ENCODE measurements at places on chromosomes 7 and 10.

GRCh38 chr10:90079819-90080218 lies 378.4 kb downstream of the KIF20B start:
- DNase-seq, result no peak

DNA sequence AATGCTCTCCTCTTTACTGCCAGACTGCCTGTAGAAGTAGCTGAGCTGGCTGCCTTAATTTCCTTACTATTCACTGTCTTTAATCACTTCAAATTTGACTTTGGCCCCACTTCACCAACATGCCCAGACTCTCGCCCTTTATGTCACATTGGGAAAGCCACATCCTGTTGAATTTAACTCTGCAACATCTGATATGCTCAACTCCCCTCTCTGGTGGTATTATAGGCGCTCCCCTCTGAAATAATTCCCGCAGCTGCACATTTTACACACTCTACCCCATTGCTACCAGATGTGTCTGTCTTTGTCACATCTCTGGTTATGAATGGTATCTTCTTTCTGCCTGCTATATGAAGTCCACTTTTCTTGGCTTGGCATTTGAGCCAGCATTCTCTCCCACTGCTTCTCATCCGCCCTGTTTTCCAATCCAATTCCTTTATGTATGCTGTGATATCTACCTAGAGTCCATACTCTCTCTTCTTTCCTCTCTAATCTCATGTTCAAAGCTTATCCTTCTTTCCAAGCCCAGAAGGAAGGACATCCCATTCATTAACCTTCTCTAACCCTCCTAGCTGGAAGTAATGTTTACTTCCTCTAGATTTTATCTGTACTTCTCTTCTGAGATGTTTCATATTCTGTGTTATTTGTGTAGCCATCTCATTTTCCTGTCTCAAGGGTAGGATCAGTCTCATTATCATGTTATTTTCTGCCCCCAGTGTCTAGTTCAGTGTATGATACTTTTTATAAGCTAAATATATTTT lies 134.5 kb downstream of the ST7 start:
- DNase-seq, result no peak

GRCh38 chr10:118108194-118109026 lies 61.7 kb upstream of the RAB11FIP2 start:
- DNase-seq, result no peak

GRCh38 chr7:147829016-147829415 lies 761.5 kb upstream of the C7orf33 start:
- DNase-seq, result no peak

DNA sequence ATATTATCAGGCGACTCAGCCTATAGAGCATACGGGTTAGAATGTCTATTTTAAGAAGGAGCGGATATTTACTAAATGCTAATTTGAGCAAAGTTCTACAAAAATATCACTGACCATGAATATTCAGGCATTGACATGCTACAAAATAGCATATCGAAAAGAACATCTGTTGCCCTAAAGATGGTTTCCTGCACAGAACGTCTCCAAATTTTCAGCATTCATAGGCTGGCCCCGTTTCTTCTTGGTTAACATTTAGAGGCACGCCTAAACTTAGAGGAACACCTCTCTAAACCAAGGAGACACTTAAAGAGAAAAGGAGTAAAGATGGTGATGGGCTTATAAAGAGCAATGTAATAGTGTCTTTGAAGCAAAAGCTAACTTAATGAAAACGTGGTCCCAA lies 1.3 kb upstream of the MINPP1 start:
- DNase-seq, result no peak

GRCh38 chr10:122649903-122650302 lies 49.7 kb downstream of the C10orf120 start:
- DNase-seq, result no peak

DNA sequence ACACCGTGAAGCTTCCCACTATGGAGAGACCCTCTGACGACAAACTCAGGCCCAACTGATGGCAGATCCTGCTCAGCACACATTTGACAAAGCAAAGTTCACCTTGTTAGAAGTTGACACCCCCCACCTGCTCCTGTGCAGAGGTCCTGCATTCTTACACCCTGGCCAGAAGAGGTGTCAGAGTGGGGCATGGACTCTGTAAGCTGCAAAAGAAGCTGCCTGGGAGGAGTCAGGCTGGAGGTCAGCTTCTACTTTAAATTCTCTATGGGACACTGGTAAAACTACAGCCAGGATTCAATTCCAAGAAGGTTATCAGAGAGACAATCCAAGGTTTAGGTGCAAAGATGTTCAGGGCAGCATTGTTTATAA lies 20.0 kb upstream of the TNS3 start:
- DNase-seq, result peak; percentile 11

GRCh38 chr10:19014034-19014433 lies 34.6 kb upstream of the MALRD1 start:
- peak; percentile 24 for DNase-seq

- DNase-seq, result no peak
These were observed 188.4 kb upstream of the MGMT start for GRCh38 chr10:129278686-129279085.

- no peak for DNase-seq
These were observed 3.3 kb downstream of the RADIL start for GRCh38 chr7:4880218-4880617.

- DNase-seq, result no peak
These were observed 39.0 kb upstream of the SORBS1 start for GRCh38 chr10:95600158-95600557.

DNA sequence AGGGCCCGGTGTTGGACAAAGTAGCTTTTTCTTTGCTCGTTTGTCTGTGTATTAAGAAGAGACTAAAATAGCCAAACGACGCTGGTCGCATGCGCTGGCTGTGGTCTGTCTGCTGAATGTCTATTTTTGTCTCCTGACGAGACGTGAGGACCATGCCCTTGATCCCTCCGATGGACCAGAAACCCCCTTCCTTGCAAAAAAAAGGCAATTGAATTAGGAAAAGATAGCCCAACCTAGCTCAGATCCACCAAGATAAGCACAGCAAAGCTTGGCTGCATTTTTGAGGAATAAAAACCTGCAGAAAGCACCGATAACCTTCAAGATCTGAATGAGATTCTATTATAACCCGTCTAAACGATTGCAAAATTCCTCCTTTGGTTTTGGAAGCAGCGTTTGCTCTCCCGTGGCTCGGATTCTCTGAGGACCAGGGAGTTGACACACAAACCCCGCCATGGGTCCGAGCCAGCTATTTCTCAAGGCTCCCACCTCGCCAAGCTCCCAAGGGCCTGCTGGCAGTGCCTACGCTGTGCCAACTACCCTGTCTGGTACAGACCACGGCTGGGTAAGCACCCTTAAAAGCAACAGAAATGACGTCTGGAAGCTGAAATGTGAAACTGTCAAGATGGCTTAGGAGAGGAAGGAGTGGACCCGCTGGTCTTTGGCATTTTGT lies 17.7 kb upstream of the TTYH3 start:
- peak; percentile 59 for DNase-seq

DNA sequence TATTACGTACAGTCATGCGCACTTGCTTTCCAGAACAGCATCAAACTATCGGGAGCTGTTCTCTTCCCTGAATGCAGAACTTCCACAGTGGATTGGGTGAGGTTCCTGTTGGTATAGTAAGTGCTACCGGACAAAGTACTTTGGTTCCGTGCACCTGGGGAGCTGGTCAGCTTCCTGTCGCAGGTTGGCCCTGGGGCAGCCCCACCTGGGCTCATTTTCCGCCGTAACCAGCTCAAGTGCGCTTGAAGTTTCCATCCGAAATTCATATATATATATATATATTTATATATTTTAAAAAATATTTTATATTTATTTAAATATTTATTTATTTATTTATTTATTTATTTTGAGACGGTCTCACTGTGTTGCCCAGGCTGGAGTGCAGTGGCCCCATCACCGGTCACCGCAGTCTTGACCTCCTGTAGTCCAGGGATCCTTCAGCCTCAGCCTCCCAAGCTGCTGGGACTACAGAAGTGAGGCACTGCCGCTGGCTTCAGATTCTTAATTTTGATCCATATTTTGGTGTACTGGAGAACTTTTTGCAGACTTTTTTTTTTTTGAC lies 6.5 kb downstream of the SCART1 start:
- DNase-seq, result no peak

- DNase-seq, result peak; percentile 84
These were observed 129.7 kb downstream of the PLCE1 start for GRCh38 chr10:94123258-94123995.

- DNase-seq, result no peak
These were observed 33.5 kb upstream of the DDC start for GRCh38 chr7:50598460-50599343.

DNA sequence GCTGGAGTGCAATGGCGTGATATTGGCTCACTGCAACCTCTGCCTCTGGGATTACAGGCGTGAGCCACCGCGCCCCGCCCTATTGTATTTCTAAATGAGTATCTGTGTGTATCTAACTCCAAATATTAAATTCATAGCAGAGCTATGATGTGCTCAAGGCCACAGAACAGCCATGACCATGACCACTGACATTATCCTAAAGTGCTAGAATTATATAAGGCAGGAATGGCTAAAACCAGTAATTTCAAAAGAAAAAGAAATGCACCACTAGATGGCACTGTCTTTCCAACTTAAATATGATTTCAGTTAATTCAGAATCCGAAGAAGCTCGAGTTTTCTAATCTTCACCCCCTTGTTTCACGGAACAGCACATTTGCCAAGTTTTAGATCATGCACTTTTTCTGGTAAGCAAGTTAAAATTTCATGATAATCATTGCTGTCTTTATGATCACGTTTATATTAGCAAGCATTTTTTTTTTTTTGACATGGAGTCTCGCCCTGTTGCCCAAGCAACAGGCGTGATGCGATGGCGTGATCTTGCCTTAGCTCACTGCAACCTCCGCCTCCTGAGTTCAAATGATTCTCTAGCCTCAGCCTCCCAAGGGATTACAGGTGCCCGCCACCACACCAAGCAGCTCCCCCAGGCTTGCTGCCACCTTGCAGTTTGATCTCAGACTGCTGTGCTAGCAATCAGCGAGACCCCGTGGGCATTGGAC lies 65.3 kb downstream of the OR13A1 start:
- peak; percentile 59 for DNase-seq

GRCh38 chr7:75534727-75535307 lies 42.7 kb downstream of the SPDYE5 start:
- DNase-seq, result peak; percentile 59

- DNase-seq, result peak; percentile 78
These were observed 120.5 kb downstream of the GALNT11 start for GRCh38 chr7:152145853-152146466.

DNA sequence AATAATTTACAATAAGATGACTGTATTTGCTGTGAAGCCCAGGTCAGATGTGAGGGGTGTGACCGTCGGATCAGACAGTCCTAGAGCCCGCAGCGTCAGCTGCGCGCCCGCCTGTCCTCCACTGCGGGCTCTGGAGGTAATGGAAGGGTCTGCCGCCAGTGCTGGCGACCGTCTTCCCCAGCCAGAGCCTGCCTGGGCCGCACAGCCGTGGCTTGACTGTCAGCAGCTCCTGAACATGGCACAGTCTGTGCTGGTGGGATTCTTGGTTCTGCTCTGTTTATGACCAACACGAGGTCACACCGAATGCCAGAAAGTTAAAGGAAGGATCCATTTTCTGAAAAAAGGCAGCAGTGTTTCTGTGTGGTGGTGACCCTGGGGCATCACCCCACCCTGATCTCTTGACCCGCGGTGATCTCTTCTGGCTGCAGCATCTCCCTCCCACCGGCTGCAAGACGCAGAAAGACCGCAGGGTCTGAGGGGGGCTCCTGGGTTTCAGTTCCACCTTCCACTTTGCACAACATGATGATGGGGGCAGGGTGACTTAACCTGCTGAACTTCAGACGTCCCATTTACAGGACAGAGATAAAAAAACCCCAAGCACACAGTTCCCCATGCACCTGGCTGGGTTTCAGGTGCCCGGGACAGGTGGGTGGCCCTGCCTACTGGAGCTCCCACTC lies 103.7 kb downstream of the DNAJB6 start:
- DNase-seq, result no peak

DNA sequence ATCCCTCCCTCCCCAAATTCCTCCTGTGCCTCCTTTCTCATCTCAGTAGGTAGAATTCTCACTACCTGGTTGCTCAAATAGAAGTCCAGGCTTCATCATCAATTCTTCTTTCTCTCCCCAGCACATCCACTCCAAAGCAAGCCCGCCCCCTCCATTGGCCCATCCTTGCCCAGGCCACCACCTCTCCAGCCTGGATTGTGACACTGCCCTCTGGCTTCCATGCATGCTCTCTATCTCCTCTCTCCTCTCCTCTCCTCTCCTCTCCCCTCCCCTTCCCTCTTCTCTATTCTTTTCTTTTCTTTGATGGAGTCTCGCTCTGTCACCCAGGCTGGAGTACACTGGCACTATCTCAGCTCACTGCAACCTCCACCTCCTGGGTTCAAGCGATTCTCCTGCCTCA lies 144.9 kb downstream of the UBE2H start:
- DNase-seq, result no peak

- DNase-seq, result no peak
These were observed 618.3 kb upstream of the AUTS2 start for GRCh38 chr7:68980011-68980410.

GRCh38 chr7:120337308-120337907 lies 64.4 kb downstream of the KCND2 start:
- DNase-seq, result no peak

DNA sequence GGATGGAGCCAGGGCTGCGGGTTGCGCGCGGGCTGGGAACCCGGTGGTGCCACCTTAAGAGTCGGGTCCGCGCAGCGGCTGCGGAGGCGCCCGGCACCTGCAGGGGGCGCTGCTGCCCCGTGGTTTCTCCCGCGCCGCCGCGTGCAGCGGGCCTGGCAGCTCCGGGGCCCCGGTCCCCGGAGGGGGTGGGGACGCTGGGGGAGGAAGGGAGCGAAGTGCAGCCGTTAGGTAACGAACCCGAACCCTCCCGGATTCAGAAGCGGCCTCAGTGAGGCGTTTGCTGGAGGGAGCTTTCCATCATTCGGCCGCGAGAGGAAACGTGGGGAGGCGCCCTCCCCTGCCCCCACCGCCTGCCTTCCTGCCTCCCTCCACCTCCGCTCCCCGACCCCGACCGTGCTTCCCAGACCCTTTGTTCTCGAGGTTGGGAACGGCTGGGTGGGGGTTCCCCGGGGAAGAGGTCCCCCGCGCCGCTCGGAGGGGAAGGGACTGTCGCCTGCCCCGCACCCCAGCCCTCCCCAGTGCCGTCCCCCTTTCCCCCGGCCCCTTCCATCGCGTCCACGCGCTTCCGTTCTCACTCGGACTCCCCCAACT lies 29.6 kb downstream of the SKIDA1 start:
- peak; percentile 81 for DNase-seq

DNA sequence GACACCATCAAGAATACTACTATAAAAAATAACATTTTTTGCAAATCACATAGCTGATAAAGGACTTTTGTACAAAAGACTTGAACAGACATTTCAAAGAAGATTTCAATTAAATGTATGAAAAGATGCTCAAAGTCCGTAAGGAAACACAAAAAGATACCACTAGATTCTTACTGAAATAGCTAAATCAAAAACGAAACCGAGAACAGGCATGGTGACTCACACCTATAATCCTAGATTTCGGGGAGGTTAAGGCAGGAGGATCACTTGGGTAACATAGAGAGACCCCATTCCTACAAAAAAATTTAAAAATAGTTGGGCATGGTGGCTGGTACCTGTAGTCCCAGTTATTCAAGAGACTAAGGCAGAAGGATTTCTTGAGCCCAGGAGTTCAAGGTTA lies 520.2 kb upstream of the GRM3 start:
- no peak for DNase-seq

GRCh38 chr10:34260904-34261303 lies 554.2 kb downstream of the PARD3 start:
- DNase-seq, result no peak

- no peak for DNase-seq
These were observed 89.0 kb upstream of the PRPS1L1 start for GRCh38 chr7:18116661-18117060.
